ENCODE measurements at places on chromosomes 5 and 9.

DNA sequence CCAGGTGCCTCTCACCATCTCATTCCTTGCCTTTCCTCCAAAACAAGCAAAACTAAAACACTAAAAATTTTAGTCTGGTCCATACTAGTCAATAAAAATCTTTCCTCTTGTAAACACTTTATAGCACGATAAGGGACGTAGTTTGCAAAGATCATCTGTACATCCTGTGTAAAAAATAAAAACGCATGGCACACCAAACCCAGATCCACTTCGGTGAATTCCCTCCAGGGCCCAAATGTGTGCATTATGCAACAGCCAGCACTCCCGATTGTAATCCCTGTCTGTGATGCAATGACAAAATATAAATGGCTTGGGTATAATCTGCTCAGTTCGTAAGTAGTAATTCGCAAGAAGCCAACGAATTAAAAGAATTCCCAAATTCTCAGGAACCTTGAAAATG, 1.4 kb downstream of the FAM169A start:
- DNase-seq = no peak

DNA sequence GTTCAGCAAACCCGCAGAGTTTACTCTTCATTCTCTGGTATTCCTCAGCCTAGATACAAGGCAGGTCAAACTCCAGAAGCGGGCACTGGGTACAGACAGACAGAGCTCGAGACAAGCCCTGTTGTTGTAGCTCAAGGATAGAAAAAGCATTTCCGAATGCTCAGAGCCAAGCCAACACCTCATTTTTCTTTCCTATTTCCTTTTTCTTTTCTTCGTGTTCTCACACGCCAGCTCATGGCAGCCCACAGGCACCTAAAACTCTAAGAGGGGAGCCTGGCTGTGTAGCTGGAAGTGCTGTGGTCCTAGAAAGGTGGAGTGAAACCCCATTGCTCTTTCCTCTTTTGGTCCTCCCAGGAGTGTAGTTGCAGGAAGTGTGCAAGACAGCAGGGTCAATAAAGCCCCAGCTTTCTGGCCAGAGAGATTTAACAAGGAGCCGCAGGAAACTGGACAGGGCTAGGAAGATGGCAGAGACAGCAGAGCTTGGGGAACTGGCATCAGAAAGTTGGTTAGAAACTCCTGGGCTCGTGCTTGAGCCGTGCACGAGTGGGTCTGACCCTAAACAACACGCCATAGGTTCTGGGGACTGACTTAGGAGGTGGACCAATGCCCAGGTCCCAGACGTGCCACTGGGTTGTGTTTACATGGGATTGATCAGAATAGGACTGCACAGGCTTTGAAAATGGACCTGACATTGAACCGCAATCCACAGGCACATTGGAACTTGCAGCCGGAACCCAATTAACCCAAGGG, 41.6 kb downstream of the ADAMTS2 start:
- no peak for DNase-seq

DNA sequence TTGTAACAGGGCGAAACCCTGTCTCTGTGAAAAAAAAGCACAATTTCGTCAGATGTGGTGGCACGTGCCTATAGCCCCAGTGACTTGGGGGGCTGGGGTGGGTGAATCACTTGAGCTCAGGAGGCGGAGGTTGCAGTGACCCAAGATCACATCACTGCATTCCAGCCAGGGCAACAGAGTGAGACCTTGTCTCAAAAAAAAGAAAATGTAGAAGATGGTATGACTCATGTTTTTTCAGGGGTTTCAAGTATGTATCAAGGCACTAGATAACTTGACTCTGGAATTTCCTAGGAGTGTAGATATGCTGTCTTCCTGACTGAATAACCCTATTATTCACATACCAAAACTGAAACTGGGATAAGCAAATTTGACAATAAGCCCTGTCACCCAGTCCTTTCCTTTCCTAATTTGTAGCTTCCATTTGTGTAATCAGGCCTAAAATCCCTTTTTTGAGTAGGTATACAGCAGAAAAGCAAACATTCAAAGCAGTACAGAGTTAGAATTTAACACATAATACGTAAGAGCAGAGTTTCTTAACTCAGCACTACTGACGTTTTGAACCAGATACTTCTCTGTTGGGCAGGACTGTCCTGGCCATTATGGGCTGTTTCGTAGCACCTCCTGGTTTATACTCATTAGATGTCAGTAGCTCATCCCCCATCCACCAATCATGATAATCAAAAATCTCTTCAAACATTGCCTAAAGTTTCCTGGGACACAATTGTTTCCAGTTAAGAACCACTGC, 17.3 kb upstream of the ANKRD18B start:
- no peak for DNase-seq

- DNase-seq = no peak
Observed at GRCh38 chr5:92944337-92944736, 636.7 kb downstream of the NR2F1-AS1 start.

- DNase-seq = peak; percentile 60
Observed at GRCh38 chr9:95494416-95495371, 22.1 kb downstream of the PTCH1 start.

GRCh38 chr5:93571114-93571949, 9.7 kb downstream of the NR2F1-AS1 start:
- DNase-seq = no peak

- no peak for DNase-seq
Observed at GRCh38 chr5:101370181-101370580, 467.1 kb upstream of the ST8SIA4 start.

- no peak for DNase-seq
Observed at GRCh38 chr9:126965541-126966428, 51.2 kb downstream of the RALGPS1 start.

DNA sequence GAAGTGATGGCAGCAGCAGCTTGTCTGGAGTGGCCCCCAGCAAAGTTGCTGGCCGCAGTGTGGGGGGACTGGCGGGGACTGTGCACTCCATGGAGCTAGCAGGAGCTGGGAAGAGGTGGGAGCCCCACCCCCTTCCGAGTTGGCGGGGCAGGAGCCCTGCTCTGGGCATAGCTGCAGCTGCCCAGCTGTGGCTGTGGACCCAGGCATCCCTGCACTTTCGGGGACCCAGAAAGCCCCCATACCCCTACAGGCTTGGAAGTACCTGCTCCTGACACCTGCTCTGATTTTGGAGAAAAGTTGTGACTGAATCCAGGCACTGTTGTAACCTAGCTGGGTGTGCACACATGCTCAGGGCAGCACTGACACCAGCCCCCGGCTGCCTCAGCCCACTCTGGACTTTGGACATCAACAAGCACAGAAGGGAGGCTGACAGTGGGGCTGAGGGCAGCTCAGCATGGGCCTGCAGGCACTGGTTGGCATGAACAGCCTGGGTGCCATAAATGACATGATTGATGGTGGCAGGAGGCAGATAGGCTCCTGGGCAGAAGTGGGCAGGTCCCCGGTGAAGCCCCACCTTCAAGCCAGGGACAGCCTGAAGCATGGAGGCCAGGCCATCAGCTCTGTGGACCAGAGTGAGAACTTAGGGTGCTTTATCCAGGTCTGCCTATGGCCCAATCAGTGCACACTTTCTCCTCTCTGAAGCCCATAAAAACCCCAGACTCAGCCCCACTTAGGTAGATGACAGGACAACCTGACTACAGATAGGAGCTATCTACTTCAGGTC, 12.6 kb downstream of the LMBRD2 start:
- DNase-seq = no peak

- DNase-seq = peak; percentile 49
Observed at GRCh38 chr5:135466178-135467050, 14.3 kb upstream of the TIFAB start.

DNA sequence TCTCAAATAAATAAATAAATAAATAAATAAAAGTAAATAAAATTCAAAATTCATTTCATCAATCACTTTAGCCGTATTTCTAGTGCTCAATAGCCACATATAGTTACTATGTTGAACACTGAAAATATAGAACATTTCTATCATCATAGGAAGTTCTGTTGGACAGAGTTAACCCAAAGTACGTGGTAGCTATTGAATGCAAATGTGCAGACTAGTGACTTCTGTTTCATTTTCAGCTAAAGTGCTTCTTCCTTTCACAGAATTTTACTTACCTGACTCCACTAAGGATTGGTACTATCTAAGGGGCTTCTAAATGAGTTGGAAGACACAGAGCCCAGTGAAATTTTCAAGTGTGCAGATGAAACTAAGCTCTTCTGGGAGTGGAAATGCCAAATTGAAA, 1208.3 kb downstream of the MAT2B start:
- DNase-seq = no peak

GRCh38 chr5:118126159-118126558, 862.2 kb downstream of the DTWD2 start:
- DNase-seq = no peak

DNA sequence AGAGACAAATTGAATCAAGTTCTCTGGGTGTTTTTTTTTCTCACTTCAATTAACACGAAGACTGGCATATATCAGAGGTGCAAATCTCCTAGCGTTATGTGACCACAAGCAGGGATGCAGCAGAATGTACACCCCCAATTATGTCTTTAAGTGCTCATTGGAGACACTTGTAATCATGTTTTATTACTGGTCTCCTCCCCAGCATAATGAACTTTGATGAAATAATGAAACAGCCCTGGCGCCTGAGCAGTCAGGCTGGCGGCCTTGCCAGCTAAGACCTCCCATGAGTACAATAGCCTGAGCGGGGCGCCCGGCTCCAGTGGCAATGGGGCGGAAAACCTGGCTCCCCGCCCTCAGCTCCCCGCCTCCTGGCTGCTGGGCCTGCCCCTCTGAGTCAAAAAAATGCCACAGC, 209.4 kb upstream of the MSX2 start:
- DNase-seq = no peak

- DNase-seq = no peak
Observed at GRCh38 chr9:93468763-93469456, 15.5 kb upstream of the FAM120AOS start.

DNA sequence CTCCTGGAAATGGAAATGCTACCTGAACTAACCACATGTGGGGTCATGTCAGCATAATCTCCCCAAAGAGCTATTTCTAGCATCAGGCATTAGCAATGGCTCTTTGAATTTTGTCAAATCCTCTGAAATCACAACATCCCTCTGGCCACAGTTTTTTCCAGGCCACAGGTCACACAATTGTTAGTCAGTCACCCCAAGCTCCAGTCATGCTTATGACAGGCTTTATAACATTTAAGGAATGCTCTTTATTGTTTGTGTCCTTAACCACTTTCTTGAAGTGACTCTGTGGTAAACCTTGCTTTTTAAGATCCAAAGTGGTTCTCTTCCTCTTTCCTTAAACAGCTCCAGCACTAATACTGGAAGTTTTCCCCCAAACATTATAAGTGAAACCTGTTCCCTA, 169.2 kb upstream of the HMHB1 start:
- no peak for DNase-seq

GRCh38 chr9:6715755-6716643, 41.8 kb upstream of the KDM4C start:
- DNase-seq = peak; percentile 65

GRCh38 chr9:87862536-87863268, 20.0 kb upstream of the SPATA31E1 start:
- no peak for DNase-seq

DNA sequence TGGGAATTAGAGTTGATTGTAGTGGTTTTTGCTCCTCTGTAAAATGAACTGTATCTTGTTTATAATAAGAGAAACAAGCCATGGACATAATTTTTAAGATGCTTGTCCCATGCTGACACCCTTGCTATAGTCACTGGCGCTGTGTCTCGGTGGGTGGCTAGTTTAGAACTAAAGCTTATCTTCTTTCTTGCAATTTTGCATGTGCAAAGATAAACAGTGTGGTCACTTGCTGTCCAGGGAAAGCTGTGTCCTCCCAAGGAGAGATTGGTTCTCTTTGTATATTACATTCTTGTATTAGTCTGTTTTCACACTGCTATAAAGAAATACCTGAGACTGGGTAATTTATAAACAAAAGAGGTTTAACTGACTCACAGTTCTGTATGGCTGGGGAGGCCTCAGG, 143.8 kb downstream of the MELK start:
- DNase-seq = no peak

GRCh38 chr5:7927466-7928375, 58.8 kb downstream of the MTRR start:
- no peak for DNase-seq

- DNase-seq = no peak
Observed at GRCh38 chr9:134565316-134565915, 76.2 kb upstream of the COL5A1 start.

DNA sequence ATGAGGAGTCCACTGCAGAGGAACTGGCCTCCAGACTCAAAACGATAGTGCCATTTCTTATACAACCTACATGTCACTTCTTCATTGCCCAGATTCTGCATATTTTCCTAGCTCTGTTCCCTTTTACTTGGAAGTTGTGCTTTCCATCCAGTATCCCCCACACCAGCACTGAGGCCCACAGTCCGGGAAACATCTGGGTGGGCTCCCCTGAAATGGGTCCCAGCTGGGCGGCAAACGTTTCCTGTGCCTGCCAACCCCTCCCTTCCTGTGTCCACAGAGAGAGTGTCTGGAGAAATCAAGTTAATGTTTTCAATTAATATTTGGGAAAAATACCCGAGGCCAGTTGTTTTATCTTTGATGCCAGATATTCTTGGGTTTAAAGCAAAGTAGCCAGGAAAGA, 111.8 kb downstream of the COL23A1 start:
- no peak for DNase-seq

- no peak for DNase-seq
Observed at GRCh38 chr9:69132361-69132760, 41.7 kb upstream of the TJP2 start.

DNA sequence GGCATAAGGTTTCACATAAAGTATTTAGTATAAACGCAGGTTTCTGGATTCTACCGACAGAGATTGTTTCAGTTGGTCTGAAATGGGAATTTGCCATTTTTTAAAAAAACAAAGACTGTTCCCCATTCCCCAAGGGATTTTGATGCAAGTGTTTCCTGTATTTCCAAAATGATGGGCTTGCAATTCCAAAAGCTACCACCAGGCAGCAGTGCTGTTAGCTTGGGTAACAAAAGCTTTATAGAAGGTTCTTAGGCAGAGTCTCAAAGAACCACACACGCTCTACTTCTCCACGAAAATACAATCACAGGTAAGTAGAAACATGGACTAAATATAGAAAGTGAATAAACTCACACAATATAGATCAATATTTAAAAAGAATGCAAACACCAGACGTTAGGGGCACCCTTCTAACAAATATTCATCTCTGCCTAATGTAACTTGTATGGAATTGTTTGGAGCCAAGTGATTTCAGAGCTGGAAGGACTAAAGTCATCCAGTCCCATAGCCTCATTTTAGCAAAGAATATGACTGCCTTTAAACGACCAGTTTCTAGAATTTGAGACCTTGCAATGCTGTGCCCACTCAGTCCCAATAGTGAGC, 154.3 kb downstream of the SPOCK1 start:
- no peak for DNase-seq

DNA sequence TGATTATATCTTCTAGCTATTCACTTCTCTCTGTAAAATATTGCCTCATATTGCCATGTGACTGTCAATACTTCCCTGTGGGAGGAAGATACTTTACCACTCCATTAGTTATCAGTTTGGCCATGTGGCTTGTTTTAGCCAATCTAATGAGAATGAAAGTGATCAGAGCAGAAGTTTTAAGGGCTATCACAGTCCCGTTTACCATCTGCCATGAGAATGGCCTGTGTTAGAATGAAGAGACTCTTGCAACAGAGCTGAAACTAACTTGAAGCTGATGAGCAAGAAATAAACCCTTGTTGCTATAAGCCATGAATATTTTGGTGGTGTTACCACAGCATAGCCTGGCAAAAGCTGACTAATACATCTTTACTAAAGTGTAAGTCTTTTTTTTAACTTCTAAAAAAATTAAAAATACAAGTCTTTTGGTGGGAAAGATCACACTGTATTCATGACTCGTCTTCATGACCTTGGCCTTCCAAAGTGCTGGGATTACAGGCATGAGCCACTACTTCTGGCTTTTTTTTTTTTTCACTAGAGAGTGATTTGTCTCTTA, 68.0 kb upstream of the CTNNA1 start:
- DNase-seq = no peak

- no peak for DNase-seq
Observed at GRCh38 chr9:35695943-35696401, 6.2 kb upstream of the TPM2 start.

Data from activated CD4-positive, alpha-beta T cell treated with anti-CD3 and anti-CD28 coated beads, Interleukin-2, amount 50 U/mL, for 24 hours (primary cell).